Effector CD4-positive, alpha-beta T cell (primary cell): ENCODE measurements at places on chromosomes 1 and 21.

DNA sequence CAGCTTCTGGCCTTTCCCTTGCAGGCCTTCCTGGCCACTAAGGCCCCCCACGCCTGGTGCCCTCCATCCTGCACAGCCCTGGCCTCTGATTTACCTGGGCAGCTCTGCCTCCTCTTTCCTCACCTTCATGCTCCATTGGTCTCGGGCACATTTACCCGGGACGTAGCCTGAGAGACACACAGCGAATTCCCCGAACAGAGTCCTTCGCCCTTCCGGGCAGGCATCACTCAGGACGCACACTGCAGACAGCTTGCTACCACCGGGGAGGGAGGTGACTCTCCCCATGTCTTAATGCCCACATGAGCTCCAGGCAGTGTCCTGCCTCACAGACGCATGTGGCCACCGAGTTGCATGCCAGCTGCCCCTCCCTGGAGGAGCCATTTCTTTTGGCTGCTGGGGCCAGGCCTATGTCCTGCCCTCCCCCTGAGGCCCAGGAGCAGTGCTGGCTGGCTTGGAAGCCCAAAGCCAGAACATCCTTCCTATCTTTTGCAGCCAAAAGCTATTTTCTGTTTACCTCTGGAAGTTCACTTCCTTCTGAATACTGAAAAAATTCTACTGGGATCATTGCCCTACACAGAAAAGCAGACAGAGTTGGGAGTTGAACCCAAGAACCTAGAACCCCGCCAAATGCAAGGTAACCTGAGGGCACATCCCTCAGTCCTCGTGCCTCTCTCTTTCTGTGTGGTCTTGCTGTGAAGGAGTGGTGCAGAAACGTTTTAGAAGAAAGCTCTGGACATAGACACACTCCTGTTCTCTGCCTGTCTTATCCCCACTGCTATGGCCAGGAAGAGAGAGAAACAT, 209.5 kb downstream of the TOMM20 start:
- DNase-seq, result no peak

- no peak for DNase-seq
These were observed 46.8 kb downstream of the PTPRU start for GRCh38 chr1:29282924-29283803.

GRCh38 chr1:88528792-88529191, 155.3 kb upstream of the PKN2 start:
- DNase-seq, result no peak

- no peak for DNase-seq
These were observed 40.4 kb upstream of the GOLT1A start for GRCh38 chr1:204254031-204254661.

GRCh38 chr1:117017062-117017461, 15.5 kb downstream of the CD101 start:
- no peak for DNase-seq

GRCh38 chr1:29793101-29793546, 556.8 kb downstream of the PTPRU start:
- no peak for DNase-seq

DNA sequence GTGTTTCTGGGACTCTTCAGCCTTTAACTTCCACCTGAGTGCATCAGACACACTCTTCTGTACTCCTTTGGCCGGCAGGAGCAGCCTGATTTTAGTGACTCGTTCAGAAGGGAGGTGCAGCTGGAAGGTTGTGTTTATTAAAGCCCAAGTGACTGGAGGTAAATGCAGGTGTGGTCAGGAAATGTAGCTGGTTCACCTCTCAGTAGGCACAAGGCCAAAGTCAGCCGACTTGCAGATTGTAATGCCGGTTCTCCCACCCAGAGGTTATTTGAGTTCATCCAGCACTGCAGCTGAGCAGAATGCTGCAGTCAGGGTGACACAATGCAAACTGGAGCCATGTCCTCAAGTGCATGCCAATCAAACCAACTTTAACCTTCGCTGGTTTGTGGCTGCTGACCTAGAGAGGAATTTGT, 91.5 kb downstream of the SPATA46 start:
- no peak for DNase-seq

DNA sequence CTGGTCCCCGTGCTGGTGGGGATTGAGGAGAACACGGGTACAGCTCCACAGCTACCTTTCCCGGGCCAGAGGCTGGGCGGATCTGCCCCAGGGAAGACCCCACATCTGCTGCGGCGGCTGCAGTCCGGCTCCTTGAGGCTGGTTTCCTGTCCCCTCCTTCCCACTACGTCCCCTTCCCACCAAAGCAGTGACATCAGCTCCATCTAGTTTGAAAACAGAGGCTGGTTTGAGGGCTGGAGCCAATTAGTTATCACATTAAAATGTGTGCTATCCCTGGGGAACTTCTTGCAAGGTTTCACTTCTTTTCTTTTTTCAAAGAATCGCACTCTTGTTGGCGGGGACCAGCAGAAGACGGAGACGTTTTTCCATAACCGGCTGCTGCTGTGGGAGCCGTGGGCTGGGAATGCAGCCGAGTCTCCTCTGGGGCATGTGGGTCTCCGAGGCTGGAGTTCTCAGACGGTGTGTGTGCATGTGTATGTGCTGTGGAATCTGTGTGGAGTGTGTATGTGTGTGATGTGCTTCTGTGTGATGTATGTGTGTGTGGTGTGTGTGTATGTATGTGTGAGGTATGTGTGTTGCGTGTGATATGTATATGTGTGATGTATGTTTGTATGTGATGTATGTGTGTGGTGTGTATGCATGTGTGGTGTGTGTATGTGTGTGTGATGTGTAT, 8.9 kb upstream of the PCBP3 start:
- no peak for DNase-seq

DNA sequence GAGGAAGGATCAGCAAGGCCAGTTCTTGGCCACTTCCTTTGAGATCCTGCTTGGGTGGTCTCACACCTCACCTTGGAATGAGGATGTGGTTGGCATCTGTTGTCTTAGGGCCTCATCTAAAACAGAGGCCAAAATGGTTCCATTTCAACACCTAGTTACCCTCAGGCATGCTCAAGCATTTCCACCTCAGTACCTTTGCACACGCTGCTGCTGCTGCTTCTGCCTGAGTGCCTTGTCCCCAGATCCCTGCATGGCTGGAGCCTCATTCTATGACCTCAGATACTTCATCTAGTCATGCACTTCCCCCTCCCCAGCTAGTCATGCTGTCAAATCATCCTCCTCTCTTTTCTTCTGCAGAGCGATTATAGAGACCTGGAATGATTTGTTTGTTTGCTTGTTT, 86.8 kb downstream of the ACTL8 start:
- no peak for DNase-seq

DNA sequence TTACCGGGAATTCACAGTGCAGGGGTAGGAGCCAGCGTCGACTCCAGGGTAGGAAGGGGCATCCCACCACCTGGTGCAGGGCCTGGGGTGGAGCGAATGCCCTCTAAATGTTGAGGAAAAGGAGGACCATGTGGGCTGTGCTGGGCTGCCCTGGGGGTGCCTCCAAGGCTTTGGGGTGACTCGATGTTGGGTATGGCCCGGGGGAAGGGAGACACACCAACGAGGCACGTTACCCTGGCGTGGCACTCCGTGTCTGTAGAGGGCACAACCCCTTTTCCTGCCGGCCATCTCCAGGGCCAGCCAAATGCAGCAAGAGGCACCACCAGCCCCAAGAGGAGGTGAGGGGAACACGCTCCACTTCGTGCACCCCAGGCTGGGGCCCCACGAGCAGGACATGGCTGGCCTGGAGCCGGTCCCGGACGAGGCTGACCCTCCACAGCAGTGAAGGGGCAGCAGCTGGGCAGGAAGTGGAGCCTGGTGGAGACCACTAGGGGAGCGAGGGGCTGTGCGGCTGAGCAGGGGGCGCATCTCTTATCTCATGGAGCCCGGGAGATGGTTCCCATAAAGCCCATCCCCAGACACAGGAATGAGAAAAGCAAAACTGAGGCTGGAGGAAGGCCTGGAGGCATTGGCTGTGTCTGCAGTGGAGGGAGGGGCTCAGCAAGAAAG, 11.2 kb downstream of the ACTRT2 start:
- no peak for DNase-seq

- no peak for DNase-seq
These were observed 254.2 kb downstream of the GPR52 start for GRCh38 chr1:174702011-174702410.

DNA sequence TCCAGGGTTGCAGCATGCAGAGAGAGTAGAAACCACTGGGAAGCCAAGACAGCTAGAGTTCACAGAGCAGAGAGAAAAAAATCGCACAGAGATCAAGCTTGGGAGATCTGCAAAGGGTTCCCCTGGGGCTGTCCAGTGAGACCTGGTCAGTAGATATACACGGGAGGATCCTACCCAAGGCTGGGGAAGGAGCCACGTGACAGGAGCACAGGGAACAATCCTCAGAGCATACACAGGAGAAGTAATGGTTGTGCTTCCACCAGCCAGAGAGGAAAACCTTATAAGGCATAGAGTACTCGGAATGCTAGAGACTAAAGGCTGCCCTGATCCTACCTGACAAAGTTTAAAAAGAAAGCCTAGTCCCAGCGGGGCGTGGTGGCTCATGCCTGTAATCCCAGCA, 53.9 kb downstream of the GABPA start:
- no peak for DNase-seq

- DNase-seq, result no peak
These were observed 12.6 kb downstream of the ELF3 start for GRCh38 chr1:202023001-202023433.

- no peak for DNase-seq
These were observed 395.0 kb downstream of the PTPRU start for GRCh38 chr1:29631361-29631760.

GRCh38 chr1:83508485-83509151, 490.3 kb downstream of the TTLL7 start:
- DNase-seq, result no peak

- no peak for DNase-seq
These were observed 429.2 kb upstream of the ZP4 start for GRCh38 chr1:238319957-238320356.

- no peak for DNase-seq
These were observed 2.1 kb downstream of the ADGRL2 start for GRCh38 chr1:81802707-81803430.

DNA sequence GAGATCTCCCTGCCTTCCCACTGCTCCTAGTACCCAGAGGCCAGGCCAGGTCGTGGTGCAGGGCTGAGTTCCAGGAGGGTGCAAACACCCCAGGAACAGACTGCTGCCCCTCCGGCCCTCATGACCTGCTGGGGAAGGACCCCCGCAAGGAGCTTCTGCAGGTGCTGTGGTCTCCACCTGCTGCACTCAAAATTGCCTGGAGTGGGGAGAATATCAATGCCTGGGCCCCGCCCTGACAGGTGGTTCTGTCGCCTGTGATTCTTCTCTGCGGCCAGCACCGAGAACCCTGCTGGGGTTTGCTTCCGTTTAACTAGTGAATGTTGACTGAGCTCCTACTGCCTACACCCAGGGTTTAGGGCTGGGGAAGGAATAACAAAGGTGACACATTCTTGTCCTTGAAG, 2.1 kb upstream of the TFF3 start:
- no peak for DNase-seq

DNA sequence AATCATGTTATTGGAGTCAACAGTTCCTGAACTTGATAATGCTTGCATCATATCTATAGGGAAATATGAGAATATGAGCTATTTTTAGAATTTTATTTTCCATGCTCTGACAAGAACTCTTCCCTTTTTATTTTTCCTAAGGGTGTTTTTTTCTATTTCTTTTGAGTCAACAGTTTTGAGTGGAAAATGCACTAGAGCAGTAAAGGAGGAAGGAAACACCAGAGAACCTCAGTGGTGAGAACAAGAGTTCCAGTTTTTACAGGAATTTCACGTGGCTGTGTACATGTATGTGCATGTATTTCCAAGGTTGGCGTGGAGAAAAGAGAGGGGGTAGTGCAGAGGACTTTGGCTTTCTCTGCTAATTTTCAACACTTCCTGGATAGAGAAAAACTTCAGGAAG, 63.6 kb upstream of the TNFSF18 start:
- no peak for DNase-seq

- no peak for DNase-seq
These were observed 276.7 kb downstream of the PCP4 start for GRCh38 chr21:40143822-40144525.

DNA sequence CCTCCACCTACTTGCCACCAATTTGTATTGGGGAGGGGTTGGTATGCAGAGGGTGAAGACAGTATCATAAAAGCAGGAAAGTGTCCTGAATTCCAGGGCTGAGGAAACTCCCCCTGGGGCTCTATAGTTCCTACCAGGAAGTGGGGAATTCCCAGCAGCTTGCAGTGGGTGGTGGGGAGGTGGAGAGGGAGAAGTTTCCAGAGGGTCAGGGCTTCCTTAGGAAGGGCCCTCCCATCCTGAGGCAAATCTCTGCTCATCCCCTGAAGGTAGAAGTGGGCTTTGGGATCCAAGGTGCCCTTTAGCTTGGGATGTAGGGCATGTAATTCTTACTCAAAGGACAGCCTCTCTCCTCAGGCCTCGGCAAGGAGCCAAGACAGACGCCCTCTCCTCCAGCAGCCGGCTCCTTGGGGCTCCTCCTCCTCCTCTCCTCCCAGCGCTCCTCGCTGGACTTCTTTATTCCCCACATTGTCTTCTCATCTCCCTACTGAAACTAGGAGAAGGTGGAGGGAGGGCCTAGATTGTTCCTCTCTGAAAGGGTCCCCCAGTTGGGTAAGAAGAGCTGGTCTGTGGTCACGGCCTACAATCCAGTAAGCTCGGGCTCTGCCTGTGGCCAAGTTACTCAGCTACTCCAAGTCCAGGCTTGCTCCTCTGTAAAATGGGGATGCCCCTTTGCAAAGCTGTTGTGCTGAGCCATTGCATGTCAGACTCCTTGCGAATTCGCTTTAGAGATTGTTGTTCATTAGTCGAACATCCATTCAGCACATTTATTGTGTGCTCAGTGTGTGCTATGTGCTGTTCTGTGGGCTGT, 17.9 kb upstream of the CSF1 start:
- DNase-seq, result no peak

DNA sequence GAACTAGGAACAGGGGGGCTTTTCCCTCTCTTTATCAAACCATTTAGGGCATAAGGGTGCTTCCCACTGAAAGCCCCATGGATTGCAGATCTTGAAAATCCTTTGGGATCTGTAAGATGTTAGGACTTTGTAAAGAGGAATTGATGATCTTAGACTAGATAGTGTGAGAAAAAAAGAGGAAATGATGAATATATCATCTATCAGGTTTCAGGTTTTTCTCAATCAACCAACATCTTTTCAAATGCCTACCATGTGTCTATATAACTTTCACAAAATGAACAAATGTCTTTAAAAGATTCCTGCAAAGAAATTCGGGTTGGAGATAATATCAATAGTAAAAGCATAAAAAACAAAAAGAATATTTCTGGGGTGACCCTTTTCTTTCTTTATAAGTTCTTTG, 50.1 kb downstream of the KCNC4 start:
- DNase-seq, result no peak

GRCh38 chr1:112504661-112505399, 3.9 kb upstream of the WNT2B start:
- no peak for DNase-seq
